ENCODE measurements at places on chromosomes 2 and 18.

- DNase-seq, result no peak
Measured at GRCh38 chr18:27461957-27462356, 276.8 kb upstream of the CHST9 start.

DNA sequence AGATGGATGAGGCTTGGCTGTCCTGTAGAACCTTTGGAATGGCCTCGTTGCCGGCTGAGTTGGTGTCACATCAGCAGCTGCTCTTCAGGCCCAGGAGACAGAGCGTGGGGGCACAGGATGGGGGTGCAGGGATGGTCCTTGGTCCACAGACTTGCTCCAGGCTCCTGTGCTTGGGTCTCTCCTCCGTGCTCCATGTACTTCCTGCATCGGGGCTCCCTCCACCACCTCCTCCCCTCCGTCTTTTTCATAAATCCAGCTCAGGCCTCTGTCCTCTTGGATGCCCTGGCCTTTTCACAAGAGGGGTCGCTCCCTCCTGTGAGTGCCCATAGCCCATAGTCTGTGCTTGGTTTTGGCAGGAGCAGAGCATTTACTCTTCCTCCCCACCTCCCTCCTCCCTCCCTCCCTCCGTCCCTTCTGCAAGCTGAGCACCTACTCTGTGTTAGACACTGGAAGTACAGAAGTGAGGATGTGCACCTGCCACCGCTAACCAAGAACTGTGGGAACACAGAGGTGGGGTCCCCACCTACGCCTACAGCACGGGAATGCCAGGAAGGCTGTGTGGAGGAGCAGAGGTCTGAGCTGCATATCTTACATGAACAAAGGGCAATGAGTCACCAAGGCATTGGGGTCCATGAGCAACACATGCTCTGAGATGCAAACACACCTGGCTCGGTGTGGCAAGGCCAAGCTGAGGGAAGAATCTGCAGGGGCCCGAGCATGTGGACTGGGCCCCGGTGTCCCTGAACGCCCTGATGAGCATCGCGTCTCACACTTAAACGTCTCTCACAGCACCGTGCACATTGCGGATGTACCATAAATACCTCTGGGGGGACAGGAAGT lies 458.7 kb upstream of the HS6ST1 start:
- DNase-seq, result no peak

- DNase-seq, result no peak
Measured at GRCh38 chr18:3798032-3798431, 348.1 kb downstream of the TGIF1 start.

DNA sequence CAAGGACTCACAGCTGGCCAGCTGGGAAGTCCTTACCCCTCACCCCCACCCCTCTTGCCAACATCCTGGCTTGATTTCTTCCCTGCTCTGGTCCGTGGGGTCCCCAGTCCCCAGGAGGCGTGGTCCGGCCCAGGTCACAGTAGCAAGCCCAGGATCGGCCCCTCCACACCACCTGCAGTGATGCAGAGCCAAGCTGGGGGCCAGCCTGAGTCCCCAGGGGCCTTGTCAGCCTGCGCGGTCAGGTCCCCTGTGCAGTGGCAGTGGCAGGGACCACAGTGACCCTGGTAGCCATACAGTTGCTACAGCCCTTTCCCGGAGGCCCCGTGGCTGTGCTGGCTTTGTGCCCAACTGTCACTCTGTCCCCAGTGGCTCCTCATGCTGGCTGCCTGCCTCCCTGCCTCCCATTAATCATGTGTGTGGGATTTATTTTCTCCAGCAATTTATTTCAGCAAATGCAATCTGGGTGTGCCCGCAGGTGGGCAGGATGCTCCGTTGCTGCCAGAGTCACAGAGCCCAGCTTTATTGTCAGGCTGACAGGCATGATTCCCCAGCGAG lies 8.8 kb upstream of the PRSS56 start:
- DNase-seq, result peak; percentile 59

GRCh38 chr2:61109291-61109690 lies 43.6 kb downstream of the SANBR start:
- DNase-seq, result no peak

- no peak for DNase-seq
Measured at GRCh38 chr2:236687296-236687965, 117.8 kb downstream of the ACKR3 start.

DNA sequence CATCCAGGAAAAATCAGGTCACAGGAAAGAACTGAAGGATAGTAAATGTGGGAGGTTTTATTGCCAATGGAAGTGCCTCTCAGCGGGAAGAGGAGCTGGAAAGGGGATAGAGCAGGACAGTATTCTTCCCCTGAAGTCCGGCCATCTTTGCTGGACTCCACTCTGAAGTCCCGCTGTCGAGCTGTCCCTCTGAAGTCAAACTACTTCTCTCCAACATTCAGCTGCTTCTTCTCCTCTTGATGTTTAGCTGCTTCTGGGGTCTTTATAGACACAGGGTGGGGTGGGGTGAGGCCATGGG lies 23.5 kb upstream of the SLC39A10 start:
- DNase-seq, result no peak

GRCh38 chr2:227578642-227579041 lies 20.1 kb upstream of the SCYGR2 start:
- no peak for DNase-seq
